ENCODE measurements at places on chromosomes 11 and 22. TPM values are rescaled to one million over a fixed set of nuclear protein-coding genes. Genes with fewer than 3 reads are reported as not detected.

Gene APOC3
- total RNA-seq: not detected

Gene F2
- not detected for total RNA-seq

Gene OR10A2
- not detected for total RNA-seq

Gene MPEG1
- not detected for total RNA-seq

Gene HEPHL1
- not detected for total RNA-seq

Gene IGLL1
- total RNA-seq: not detected

Measured in cardiac ventricle fibroblast (primary cell).